ENCODE measurements at places on chromosomes 16 and 17.

- no peak for DNase-seq
Measured at GRCh38 chr17:21313320-21313719, 28.8 kb downstream of the MAP2K3 start.

DNA sequence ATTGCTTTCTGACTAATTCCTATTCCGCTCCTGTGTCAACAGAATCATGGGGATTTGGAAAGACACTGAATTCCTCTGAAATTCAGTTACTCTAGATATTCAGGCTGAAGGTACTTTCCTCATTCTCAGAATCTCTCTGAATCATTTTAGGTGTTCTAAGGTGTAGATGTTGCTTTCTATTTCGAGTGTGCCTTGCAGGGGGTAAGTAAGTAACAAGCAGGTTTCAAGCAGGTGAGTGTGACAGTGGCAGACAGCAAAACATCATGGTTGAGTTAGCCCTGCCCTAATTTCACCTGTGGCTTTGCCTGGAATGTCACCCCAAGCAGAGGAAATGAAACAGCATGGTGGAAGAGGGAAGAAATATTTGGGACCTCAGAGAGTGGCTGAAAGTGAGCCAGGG lies 75.1 kb downstream of the SHISA9 start:
- no peak for DNase-seq

DNA sequence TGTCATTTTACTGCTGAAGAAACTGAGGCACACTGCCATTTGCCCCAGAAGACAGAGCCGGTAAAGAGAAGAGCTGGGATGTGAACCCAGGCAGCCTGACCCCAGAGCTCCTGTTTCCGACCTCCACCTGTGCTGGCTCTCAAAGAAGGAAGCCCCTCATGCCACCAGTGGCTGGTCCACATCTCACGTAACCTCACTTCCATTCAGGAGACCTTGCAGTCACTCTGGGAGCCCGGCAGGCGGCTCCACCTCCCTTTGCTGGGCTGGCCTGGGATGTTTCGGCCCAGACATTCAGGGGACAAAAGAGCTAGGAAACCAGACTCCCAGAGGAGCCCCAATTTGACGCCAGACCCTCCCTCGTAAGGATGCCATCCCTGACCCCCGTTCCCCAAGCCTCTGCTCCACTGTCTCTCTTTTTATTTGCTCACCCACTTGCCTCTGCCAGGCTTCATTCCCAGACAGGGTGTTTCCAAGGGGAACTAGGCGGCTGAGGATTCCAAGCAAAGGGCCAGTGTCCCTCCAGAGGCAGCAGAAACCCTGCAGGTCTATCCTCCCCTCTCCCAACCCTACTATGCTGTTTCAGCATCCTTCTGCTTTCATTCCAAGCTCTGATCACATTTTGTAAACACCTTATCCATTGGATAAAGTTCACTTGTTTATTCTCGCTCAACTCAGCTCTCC lies 2.8 kb downstream of the TAF1C start:
- no peak for DNase-seq

GRCh38 chr16:55035956-55036355 lies 105.3 kb downstream of the IRX5 start:
- DNase-seq, result no peak

GRCh38 chr16:17307504-17307903 lies 163.3 kb downstream of the XYLT1 start:
- DNase-seq, result no peak

DNA sequence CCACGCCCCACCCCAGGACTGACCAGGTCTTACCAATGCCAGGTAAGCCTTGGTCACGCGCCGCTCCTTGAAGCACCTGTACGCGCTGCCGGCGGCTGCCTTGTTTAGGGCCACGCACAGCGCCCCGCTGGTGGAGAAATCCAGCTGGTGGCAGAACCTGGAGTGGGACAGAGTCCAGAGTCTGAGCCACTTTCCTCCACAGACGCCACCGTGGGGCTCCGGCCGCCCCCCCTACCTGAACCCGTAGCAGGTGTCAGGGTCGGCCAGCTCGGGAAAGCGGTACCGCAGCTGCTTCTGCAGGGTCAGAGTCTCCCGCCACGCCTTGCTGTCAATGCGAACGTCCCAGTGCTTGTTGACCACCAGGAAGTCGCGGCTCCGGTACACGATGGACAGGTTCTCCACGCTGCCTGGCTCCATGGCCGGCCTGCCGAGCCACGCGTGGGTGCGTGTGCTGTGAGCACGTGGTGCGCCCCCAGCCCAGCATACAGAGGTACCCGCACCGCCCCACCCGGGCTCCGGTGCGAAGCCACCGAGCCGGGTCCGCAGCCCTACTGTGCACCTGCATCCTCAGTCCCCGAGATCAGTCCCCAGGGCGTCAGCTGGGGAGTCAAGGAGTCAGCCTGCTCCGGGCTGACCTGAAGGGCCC lies 737 bp downstream of the RPUSD1 start:
- no peak for DNase-seq

- no peak for DNase-seq
Measured at GRCh38 chr16:79037521-79038373, 562.8 kb downstream of the MAF start.

DNA sequence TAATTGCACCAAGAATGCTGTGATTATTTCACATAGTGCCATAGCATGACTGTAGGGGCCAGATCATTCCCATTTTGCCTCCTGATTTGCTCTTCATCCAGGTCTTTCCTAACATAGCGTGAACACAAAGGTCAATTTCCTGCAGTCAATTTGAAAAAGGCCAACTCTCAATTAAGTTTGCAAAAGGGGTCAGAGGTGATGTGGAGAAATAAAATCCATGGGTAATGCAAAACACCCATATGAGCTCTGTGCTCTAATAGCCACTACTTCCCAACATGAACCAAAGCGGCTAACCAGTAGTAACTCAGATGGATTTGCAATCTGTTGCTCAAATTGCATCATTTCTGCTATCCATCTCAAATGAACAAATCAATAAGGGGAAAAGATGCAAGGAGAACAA lies 275.5 kb upstream of the SOX9 start:
- no peak for DNase-seq

DNA sequence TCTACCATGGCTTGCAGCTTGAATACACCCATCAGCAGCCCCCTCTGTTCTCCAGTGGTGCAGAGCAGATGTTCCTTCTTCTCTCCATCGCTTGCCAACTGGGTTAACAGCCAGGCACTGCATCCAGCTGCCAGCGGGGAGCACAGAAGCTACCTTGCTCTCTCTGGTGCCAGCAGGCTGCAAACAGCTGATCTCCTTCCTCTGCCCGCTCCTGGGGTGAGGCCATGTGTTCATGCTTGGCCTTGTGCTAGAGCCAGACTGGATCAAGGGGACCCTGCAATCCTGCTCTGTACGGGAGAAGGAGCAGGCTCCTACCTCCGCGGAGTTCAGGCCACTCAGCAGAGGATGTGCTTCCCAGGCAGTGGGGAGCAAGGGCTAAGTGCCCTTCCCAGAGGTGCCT lies 24.1 kb upstream of the ENGASE start:
- DNase-seq, result no peak

- DNase-seq, result peak; percentile 45
Measured at GRCh38 chr16:7513429-7513828, 180.8 kb downstream of the RBFOX1 start.

DNA sequence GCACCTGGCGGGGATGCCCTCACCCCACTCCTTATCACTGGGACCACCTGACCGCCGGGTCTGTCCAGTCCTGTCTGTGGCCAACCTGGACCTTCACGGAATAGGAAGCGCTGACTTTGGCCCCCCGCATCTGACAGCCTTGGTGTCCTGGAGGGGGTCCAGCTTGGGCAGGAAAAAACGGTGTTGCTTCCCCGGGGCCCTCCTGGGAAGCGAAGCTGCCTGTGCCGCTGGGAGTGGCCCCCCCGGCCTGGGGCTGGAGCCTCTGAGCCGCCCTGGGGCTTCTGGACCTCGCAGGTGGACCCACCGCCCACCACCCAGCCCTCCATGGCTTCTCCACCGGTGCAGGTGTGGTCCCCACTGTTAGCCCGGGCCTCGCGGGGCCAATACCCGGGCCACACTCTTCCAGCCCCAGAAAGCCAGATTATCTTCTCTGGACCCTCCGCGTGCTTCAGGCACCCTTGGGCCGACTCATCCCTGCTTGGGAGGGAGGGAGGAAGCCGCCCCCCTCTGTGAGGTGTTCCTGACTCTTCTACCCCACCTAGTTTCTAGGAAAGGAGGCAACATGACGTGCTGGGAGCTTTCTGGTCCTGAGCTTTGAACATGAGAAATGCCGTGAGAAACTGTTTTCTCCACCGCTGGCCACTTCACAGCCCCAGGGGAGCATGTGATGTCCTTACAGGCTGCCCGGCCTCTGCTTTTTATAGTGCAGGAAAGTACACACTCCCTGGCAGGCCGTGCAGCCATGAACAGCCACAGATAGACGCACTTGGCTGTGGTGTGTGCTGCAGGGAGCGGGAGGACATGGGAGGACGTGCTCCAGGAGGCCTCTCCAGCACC lies 1.1 kb downstream of the C1QTNF1 start:
- DNase-seq, result no peak

DNA sequence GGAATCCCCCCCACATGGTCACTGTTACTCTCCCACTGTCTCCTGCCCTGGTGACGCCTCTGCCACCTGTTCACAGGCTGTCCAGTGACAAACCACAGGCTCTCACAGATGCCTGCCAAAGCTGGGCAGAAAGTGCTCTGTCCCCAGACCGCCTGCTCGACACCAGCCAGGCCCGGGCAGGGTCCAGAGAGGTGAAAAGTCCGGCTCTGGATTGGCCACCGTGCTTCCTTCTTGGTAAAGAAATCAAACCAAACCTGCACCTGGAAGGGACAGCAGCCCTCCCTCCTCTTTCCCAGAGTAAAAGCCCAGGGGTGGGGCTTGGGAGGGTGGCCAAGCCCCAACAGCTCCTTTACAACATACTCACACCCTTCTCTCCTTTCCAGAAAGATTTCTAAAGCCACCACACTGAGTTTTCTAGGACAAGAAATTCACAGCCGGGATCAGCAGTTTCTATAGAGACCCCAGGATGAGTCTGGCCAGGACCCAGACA lies 6.2 kb downstream of the PCGF2 start:
- no peak for DNase-seq

Data from GM23338 (cell line).